Activated CD4-positive, alpha-beta memory T cell treated with anti-CD3 and anti-CD28 coated beads for 36 hours (primary cell): ENCODE measurements at places on chromosomes 3 and 15. TPM values are rescaled to one million over a fixed set of nuclear protein-coding genes. Genes with fewer than 3 reads are reported as not detected.

GRCh38 chr3:189530822-189531221 is 100.4 kb upstream of the TP63 start:
- peak; percentile 26 for DNase-seq
- peak overlapping the region; percentile 67 for H3K27ac ChIP-seq
- peaks cover 1% of the 10 kb centered on the region for H3K27me3 ChIP-seq

Gene GOLGA8M
- total RNA-seq: 0.46 TPM

GRCh38 chr15:67559158-67559557 is 16.7 kb downstream of the MAP2K5 start:
- no peak for DNase-seq
- H3K36me3 ChIP-seq: peaks cover 27% of the 10 kb centered on the region
- no peaks in the 10 kb centered on the region for H3K27me3 ChIP-seq
- peaks cover 4% of the 10 kb centered on the region for H3K4me1 ChIP-seq

DNA sequence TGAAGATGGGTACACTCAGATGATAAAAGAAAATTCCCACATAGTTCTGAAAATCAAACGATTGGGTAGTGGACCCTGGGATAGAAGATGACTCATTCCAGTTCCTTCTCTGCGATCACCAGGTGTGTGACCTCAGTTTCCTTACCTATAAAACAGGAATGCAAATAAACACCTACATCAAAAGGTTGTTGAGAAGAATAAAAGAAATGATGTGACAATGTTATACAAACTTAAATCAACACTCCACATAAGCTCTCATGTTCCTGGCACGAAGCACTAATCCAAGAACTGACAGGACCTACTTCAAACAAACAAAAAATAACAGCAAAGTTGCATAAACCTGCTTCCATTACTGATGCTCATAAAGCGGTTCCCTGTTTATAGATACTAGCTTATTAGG is 69.2 kb downstream of the RORA start:
- no peaks in the 10 kb centered on the region for H3K4me1 ChIP-seq
- no peak overlapping the region for H3K27ac ChIP-seq
- H3K4me3 ChIP-seq: no peak overlapping the region

DNA sequence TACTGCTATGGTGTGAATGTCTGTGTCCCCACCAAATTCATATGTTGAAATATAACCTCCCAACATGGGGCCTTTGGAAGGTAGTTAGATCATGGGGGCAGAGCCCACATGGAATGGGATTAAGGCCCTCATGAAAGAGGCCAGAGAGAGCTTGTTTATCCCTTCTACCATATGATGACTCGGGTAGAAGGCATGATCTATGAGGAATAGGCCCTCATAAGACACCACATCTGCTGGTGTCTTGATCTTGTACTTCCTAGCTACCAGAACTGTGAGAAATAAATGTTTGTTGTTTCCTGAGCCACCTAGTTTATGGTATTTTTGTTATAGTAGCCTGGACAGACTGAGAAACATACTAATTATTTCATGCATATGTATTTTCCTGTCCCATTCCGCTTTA is 51.9 kb downstream of the WWTR1 start:
- DNase-seq: no peak
- H3K27me3 ChIP-seq: peaks cover 2% of the 10 kb centered on the region
- H3K27ac ChIP-seq: no peak overlapping the region
- H3K36me3 ChIP-seq: no peaks in the 10 kb centered on the region

Gene FANCD2OS
- total RNA-seq: not detected
